Stimulated activated CD8-positive, alpha-beta memory T cell treated with anti-CD3 and anti-CD28 coated beads, Interleukin-7, amount 100 ng/mL, for 1 hour (primary cell): ENCODE measurements at places on chromosomes 16 and 17.

GRCh38 chr17:74493331-74493833, 26.9 kb downstream of the CD300A start:
- DNase-seq, result no peak

DNA sequence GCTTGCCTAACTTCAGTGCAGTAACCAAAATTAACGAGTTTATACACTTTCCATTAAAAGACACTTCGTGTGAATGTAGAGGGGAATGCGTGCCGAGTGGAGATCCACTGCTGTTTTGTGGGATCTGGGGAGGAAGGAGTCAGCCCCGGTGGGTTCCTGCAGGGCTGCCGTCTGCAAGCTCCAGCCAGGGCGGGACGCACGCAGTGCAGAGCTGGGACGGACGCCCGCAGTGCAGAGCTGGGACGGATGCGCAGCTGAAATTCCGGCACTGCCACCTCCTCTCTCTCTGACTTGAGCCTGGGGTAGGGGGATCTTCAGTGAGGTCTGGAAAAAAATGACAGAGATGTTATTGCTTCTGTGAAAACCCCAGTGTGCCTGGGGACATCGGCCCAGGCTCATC, 16.5 kb upstream of the ZC3H18 start:
- DNase-seq, result no peak

GRCh38 chr17:72466199-72466598, 345.4 kb downstream of the SOX9 start:
- no peak for DNase-seq

- DNase-seq, result no peak
These were observed 432.5 kb downstream of the CDH13 start for GRCh38 chr16:83059237-83059636.

- no peak for DNase-seq
These were observed 36.1 kb downstream of the HIC1 start for GRCh38 chr17:2090804-2091534.

DNA sequence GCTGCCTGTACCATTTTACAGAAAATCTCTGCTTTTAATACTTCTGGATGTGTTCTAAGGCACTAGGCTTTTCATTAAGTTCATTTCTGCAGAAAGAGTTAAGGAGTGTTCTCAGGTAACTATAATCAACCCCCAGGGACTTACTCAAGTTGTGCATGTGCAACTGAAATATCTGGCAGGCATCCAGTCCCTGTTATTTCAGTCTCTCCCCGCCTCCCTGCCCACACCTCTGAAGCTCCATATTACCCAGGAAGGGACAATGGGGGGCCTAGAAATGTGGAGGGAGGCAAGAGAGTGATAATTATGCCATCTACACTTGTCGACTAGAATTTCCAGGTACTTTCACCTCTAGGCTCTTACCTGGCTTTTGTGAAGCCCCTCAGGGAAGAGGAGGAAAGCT, 432.2 kb downstream of the MAF start:
- DNase-seq, result no peak
